ENCODE measurements at places on chromosomes 5 and 9.

GRCh38 chr9:12849486-12850003, 74.7 kb downstream of the LURAP1L start:
- no peak for DNase-seq

- no peak for DNase-seq
Measured at GRCh38 chr5:16464664-16465543, 696 bp downstream of the ZNF622 start.

GRCh38 chr5:39558541-39558940, 133.8 kb upstream of the DAB2 start:
- no peak for DNase-seq

DNA sequence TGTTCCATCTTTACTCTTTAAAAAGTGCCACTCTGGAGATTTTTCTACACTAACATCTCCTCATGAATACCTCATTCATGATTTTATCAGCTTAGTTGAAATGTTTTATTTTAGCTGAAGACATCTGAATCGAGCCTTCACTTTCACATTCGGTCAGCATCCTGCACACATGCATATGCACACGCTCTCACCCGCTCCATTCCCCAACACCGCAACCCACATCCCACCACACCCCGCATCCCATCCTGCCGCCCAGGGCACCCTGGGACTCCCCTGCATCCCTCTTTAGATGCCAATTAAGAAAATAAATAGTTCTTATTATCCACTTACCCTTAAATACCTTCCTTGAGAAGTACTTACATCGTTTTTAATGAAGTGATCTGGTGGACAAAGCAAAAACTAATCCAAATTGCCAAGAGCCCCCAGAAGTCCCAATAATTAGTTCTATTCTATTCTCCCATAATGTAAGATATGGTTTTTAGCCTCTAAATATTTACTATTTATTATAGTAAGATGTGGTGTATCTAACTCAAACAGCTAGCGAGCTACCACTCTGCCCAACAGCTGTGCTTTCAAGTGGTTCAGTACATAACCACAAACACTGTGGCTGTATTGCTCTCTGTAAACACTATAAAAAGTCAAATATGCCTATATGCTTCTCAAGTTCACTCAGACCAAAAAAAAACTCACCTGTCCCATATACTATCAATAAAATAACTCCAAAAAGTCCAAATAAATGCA, 38.2 kb downstream of the GZMK start:
- DNase-seq = no peak

DNA sequence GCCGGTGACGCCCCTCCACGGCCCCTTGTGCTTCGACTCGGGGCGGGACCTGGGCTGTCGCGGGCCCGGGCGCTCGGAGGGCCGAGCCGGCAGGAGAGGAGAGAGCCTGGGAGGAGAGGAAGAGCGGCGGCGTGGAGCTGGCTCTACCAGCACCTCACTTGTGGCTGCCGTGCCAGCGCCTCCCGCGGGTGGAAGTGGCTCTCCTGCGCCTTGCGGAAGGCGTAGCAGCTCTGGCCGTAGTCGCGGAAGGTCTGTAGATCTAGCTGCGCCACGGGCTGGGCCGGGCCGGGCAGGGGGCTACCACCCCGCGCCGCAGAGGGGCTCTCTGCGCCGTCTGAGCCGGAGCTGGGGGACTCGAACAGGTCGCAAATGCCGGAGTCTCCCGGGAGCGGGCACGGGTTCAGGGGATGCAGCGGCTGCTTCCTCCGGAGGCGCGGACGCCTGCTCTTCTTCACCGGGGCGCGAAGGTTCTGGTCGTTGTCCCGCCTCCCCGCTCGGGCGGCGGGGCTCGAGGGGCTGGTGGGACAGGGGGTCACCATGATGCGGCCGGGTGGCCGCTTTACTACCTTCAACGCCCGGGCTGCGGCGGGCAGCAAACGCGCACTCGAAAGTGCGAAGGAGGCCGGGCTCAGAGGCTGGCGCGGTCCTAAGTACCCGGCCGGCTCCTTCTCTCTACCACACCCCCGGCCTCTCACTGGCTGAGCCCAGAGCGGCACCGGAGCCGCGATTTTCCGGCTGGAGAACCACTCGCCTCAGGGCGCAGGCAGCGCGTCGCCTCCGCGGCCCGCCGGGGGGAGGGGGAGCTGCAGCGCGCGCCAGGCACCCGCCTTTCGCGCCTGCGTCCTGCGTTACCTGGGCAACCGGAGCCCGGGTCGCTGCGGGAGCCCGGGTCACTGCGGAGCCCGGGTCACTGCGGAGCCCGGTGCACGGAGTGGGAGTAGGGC, at the start of gene CCNO:
Gene CCNO (minus strand): TSS at position 624 of the 944 bp plus-strand sequence. CDS start 85 bp downstream, at position 539.
- DNase-seq = no peak

DNA sequence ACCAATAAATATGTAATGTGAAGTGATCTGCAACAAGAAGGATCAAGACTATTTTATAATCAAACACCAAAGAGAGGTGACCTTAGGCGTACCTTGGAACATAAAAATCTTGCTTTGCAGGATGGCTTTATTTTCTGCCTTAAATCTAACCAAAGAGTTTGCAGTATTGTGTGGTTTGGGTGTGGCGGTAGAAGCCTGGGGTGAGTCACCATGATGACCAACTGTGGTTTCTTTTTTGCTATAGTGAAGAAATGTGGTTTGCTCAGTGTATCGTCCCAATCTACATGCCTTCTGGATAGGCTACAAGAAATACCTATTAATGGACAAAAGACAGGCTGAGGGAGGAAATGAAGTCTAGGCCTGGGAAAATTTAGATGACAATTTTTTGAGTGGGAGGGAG, 5.1 kb upstream of the CAST start:
- DNase-seq = no peak

DNA sequence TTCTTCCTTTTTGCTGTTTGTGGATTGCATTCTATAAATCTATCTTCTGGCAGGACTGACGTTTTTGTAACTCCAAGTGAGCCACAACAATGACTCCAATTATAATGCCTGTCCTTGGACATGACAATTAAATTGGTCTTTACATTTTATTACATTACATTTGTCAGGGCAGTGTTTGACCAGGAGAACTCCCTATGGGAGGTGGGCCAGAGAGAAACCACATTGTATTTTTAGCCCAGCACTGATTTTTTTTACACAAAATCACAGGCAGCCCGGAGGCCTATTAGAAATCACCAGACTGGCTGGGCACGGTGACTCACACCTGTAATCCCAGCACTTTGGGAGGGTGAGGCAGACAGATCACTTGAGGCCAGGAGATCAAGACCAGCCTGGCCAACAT, 99.1 kb upstream of the SMC5 start:
- no peak for DNase-seq

GRCh38 chr9:21543187-21543586, 61.1 kb upstream of the IFNE start:
- DNase-seq = no peak

GRCh38 chr5:66603881-66604280, 7.7 kb downstream of the MAST4 start:
- no peak for DNase-seq

GRCh38 chr9:92976431-92976830, 29.1 kb downstream of the FGD3 start:
- DNase-seq = no peak

GRCh38 chr9:125926936-125927335, 179.8 kb downstream of the PBX3 start:
- no peak for DNase-seq

DNA sequence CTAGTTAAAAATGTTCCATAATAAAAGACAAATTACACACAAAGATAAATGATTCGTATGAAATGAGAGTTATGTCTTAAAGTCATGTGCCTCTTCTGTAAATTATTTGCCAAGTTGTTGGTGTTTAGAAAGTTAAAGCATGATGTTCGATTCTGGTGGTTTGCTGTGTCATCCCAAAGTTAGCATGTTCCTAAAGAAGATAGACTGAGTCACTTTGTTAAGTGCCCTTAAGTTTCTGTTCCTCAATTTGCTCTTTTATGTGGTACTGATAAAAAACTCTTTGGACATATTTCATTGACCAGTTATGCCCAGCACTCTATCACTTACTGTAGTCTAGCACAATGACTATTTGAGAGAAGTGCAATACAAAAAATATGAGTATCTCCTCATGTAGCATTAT, 366.9 kb upstream of the ZNF608 start:
- DNase-seq = no peak

DNA sequence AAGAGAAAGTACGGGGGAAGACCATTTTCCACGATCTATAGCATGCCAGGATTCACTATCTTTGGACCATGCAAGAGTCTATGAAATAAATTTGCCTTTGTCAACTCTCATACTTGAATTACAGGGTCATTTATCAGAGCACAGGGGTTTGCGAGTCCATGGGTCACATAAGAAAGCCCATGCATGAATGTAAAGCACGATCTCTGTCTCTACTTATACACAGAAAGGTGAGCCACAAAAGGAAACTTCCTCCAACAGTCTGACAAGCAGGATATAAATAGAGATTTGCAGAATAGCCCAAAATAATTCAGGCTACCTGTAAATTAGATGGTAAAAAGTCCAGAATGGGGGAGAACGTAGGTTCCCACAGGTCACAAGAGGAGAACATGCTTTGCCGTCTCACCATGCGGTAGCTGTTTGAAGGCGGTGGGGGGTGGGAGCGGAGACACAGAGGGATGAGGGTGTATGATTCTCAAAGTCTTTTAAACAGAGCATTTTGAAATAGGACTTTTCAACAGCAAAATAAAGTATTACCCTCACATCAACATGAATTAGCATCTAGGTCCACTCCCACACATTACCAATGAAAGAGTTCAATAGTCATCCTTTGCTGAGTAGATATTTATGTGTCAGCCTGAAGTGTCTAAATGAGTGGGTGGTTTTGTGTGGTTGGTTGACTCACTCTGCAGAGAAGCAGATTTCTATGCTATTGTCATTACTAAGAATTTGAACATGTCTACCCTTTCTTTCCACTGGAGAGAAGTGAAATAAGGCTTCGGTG, 279.7 kb downstream of the EBF1 start:
- DNase-seq = no peak

DNA sequence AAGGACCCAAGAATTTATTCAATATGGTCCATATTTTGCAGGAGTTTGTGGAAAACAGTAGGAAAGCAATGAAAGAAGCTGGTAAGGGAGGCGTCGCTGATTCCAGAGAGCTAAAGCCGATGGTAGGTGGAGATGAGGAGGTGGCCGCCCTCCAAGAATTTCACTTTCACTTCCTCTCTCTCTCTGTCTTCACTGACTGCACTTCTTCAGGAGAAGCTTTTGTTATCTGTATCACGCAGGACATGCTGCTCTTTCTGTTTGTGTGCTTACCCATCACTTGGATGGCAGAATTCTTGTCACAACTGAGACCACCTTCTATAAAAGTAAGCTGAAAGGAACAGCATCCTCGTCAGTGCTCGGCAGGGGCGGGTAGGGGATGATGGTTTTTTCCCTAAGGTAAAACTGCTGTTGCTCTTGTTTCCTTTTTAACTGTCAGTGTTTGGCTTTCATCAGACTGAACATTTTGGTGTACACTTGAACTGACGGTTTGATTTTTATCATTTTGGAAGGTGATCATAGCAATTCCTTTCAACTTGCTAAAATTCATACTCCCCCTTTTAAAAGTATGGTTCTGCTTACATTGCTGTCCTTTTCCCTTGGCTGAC, 62.4 kb upstream of the FSD1L start:
- no peak for DNase-seq

DNA sequence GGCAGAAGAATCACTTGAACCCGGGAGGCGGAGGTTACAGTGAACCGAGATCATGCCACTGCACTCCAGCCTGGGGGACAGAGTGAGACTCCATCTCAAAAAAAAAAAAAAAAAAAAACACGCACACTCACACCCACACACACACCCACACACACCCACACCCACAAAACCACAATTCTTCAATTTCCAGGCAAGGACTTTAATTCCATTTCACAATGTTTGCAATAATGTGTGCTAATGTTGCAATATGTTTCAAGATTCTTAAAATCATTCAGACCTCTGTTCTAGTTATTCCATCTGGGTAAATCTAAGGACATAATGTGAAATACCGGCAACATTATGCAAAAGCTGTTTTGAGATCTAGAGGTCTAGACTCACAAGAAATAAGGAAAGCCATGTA, 28.3 kb downstream of the CCDC69 start:
- DNase-seq = no peak

GRCh38 chr9:75184471-75184870, 96.2 kb downstream of the OSTF1 start:
- DNase-seq = no peak

DNA sequence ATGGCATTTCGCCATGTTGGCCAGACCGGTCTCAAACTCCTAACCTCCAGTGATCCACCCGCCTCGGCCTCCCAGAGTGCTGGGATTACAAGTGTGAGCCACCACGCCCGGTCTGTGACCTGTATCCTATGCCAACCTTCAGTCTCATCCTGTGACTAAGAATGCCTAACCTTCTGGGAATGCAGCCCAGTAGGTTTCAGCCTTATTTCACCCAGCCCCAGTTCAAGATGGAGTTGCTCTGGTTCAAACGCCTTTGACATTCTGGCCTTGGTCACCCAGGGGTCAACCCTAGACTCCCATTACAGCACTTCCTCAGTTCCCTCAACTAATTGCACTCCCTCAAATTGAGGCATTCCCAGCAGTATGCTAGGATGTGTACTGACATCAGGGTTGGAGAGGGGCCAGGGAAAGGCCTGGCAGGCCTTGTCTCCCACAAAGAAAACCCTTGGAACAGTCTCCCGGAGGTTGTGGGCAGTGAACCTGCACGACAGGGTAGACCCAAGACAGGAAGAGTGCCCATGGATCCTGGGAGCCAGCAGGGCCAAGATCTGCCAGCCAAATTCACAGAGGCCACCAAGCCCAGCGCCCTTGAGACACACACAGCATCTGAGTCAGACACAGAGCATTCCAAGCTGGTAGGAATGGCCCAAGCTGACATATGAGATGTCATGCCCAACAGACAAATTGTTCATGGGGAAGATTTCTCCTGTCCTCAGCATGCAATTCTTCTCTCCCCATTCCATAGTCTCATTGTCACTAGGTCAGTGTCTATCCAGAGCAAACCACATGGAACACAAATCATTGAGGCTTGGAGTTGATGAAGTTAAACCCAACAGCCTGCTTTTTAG, 24.9 kb upstream of the SMU1 start:
- no peak for DNase-seq

- DNase-seq = no peak
Measured at GRCh38 chr9:123871781-123872180, 58.1 kb downstream of the DENND1A start.

GRCh38 chr5:151144922-151145321, 12.7 kb downstream of the ANXA6 start:
- DNase-seq = no peak

- no peak for DNase-seq
Measured at GRCh38 chr5:155605920-155606319, 592.4 kb downstream of the KIF4B start.

- no peak for DNase-seq
Measured at GRCh38 chr5:134536876-134537275, 11.4 kb downstream of the JADE2 start.
